Myocyte (in vitro differentiated cells): ENCODE measurements at places on chromosomes 3 and 15.

DNA sequence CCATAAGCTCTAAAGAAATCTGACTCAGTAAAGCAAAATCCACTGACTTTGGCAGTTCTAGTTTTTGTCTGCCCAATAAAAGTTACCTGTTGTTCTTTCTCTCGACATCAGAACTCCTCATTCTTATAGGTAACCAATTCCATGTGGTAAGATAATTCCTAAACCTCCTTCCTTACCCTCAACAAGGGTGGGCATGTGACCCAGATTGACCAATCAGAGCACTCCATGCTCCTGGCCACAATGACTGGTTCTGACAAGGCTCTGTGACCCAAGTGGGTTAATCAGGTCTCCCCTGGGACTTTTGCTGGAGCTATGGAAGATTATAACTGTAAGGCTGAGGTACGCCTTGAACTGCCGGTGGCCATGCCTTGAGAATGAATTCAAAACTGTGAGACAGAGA is 31.7 kb downstream of the LINS1 start:
- DNase-seq: no peak

- no peak for DNase-seq
These were observed 395.3 kb downstream of the IL5RA start for GRCh38 chr3:2714834-2715233.

GRCh38 chr15:96746665-96747064 is 416.2 kb downstream of the NR2F2 start:
- DNase-seq: no peak

- no peak for DNase-seq
These were observed 73.0 kb upstream of the GAP43 start for GRCh38 chr3:115550285-115550761.
